ENCODE measurements at places on chromosomes 16 and 17.

DNA sequence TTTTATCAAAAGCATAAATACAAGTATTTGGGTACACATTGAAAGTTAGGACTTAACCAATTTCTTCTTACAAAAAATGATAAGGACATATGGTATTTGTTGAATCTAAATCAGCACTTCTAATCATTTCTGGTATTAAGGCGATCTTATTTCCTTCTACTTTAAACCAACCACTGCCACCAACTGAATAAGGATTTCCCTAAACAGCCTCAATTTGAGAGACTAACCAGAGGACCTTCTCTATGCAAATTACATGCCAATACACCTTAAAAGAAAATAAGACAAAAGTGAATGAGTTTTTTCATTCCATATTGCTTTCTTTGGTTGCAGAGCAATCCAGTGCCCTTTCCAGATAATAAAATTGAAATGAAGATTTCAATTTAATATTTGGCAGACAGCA is 45.5 kb downstream of the GNA13 start:
- DNase-seq: no peak
- H3K4me1 ChIP-seq: no peaks in the 10 kb centered on the region
- H3K4me3 ChIP-seq: no peak overlapping the region
- H3K36me3 ChIP-seq: no peaks in the 10 kb centered on the region
- no peak overlapping the region for H3K27ac ChIP-seq

DNA sequence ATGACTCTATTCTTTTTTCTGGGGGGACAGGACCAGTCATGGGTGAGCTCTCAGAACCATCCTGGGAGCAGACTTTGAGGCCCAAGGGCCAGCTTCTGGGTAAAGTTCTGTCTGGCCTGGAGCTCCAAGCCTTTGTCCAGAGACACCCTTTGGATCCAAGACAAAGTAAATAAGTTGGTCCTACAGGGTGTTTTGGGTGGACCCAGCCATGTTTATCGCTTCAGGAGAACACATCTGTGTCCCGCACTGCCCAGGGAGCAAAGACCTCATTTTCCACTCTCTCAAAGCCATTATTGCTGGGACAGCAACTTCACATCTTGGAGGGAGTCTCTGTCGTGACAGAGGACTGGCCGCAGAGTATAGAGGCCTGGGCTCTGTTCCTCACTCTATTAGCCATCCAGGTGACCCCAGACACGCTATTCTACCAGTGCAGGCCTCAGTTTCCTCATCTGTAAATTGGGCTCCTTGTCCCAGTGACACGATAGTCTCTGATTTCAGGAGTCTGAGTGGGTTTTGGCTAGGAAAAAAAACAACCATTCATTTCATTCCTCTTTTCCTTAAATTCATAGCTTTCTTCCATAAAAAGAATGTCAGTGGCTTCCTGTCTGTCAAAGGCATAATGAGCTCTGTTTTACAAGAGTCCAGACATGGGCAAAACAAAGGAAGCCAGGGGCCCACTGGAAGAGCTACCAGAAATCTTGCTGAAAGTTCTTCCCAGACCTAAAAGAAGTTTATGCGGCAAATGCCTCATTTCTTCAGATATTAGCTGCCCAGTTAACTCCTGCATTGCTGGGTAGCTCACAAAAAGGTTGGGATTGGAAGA is 62.4 kb downstream of the PECAM1 start:
- no peaks in the 10 kb centered on the region for H3K27me3 ChIP-seq
- no peak overlapping the region for H3K4me3 ChIP-seq
- DNase-seq: no peak
- no peaks in the 10 kb centered on the region for H3K4me1 ChIP-seq

DNA sequence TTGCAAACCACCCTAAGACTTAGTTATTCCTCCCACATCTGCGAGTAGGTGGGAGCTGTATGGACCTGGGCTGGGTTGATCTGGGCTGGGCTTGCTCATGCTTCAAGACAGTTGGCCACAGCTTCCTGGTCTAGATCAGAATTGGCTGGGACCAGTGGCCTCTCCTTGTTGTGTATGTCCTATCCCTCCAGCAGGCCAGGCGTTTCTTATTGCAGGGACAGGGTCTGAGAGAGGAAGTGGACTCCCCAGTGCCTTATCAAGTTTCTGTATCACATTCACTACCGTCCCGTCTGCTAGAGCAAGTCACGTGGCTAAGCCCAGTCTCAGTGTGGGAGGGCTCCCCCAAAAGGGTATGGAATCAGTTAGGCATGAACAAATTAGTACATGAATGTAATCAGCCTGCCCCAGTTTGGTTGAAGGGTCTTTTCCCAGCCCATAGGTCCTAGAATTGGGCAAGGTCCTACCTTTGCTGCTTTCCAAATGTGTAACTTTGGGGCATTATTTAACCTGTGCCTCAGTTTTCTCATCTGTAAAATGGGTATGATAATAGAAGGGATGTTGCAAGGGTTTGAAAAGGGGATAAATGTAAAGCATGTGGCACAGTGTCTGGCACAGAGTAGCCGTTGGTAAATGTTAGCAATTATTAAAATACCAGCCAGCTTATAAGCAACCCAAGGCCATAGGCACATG is 36.0 kb downstream of the NKD1 start:
- peaks cover 17% of the 10 kb centered on the region for H3K4me1 ChIP-seq
- no peak overlapping the region for H3K27ac ChIP-seq
- no peaks in the 10 kb centered on the region for H3K27me3 ChIP-seq
- H3K4me3 ChIP-seq: no peak overlapping the region
- DNase-seq: no peak
- H3K36me3 ChIP-seq: no peaks in the 10 kb centered on the region

DNA sequence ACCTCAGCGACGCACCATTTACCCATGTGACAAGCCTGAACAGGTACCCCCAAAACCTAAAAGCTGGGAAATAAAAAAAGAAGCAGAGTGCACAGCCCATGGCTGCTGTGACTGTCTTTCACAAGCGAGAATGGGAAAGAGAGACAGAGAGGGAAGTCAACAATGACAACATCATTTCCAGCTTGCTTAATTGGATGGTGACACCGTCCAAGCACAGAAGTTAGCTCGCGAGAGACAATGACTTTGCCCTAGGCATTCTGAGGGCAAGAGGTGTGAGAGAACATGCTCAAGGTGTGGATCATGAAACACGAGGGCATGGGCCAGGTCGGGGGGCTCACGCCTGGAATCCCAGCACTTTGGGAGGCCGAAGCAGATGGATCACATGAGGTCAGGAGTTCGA is 19.3 kb upstream of the NSMCE1 start:
- H3K4me3 ChIP-seq: no peak overlapping the region
- H3K27ac ChIP-seq: no peak overlapping the region
- no peaks in the 10 kb centered on the region for H3K4me1 ChIP-seq
- DNase-seq: no peak

DNA sequence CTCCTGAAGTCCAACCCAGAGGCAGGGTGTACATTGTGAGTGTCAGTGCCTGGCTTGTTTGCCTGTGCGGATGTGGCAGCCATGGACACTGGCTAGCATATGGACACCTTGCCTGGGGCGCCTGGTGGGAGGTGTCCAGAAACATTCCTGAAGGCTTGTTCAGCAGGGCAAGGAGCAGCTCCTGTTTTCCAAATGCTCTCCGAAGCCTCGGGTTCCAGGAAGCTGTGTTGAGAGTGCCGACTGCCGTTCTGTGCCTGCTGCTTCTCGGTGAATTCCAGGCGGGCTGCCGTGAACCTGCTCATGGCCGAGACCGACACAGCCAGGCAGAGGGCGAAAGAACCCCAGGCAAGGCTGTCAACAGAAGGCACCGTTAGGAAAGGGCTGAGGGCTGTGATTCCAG is 10.9 kb upstream of the DHRS7C start:
- H3K36me3 ChIP-seq: no peaks in the 10 kb centered on the region
- no peak overlapping the region for H3K4me3 ChIP-seq
- no peaks in the 10 kb centered on the region for H3K4me1 ChIP-seq
- H3K27ac ChIP-seq: no peak overlapping the region
- DNase-seq: no peak

GRCh38 chr16:84774810-84775209 is 45.0 kb upstream of the CRISPLD2 start:
- no peak overlapping the region for H3K4me3 ChIP-seq
- H3K36me3 ChIP-seq: no peaks in the 10 kb centered on the region
- peak; percentile 63 for DNase-seq
- H3K4me1 ChIP-seq: no peaks in the 10 kb centered on the region
- H3K27me3 ChIP-seq: no peaks in the 10 kb centered on the region

All from uterus (tissue), 4 donors.